CD4-positive, alpha-beta memory T cell (primary cell): ENCODE measurements at places on chromosomes 1 and 21. TPM values are rescaled to one million over a fixed set of nuclear protein-coding genes. Genes with fewer than 3 reads are reported as not detected.

LRRC3 gene
- 0.61 TPM for polyA plus RNA-seq

DYNLT5 gene
- not detected for polyA plus RNA-seq

RC3H1 gene
- polyA plus RNA-seq, result 4.8 TPM

KRTAP19-2 gene
- not detected for polyA plus RNA-seq

ABL2 gene
- 1.2 TPM for polyA plus RNA-seq

ABCG1 gene
- polyA plus RNA-seq, result 17.0 TPM

PRR9 gene
- polyA plus RNA-seq, result not detected

TSSK3 gene
- not detected for polyA plus RNA-seq

MANEAL gene
- 1.3 TPM for polyA plus RNA-seq

- no peak overlapping the region for H3K4me3 ChIP-seq
- H3K27ac ChIP-seq, result no peak overlapping the region
- H3K27me3 ChIP-seq, result no peaks in the 10 kb centered on the region
- H3K4me1 ChIP-seq, result no peaks in the 10 kb centered on the region
- peaks cover 47% of the 10 kb centered on the region for H3K36me3 ChIP-seq
These were observed 19.7 kb downstream of the COG2 start for GRCh38 chr1:230661976-230662375.

GRCh38 chr1:27787895-27788294, 14.9 kb downstream of the STX12 start:
- no peak overlapping the region for H3K4me3 ChIP-seq
- H3K27ac ChIP-seq, result no peak overlapping the region
- H3K4me1 ChIP-seq, result peaks cover 12% of the 10 kb centered on the region
- H3K36me3 ChIP-seq, result peaks cover 21% of the 10 kb centered on the region
- DNase-seq, result no peak

GRCh38 chr1:204337583-204337982, 22.1 kb downstream of the PLEKHA6 start:
- no peak overlapping the region for H3K4me3 ChIP-seq
- no peak for DNase-seq
- no peaks in the 10 kb centered on the region for H3K4me1 ChIP-seq
- H3K27ac ChIP-seq, result no peak overlapping the region
- no peaks in the 10 kb centered on the region for H3K36me3 ChIP-seq

GRCh38 chr1:97853221-97853620, 67.6 kb downstream of the DPYD start:
- peaks cover 6% of the 10 kb centered on the region for H3K36me3 ChIP-seq
- no peaks in the 10 kb centered on the region for H3K27me3 ChIP-seq
- no peak overlapping the region for H3K4me3 ChIP-seq
- no peak overlapping the region for H3K27ac ChIP-seq

DNA sequence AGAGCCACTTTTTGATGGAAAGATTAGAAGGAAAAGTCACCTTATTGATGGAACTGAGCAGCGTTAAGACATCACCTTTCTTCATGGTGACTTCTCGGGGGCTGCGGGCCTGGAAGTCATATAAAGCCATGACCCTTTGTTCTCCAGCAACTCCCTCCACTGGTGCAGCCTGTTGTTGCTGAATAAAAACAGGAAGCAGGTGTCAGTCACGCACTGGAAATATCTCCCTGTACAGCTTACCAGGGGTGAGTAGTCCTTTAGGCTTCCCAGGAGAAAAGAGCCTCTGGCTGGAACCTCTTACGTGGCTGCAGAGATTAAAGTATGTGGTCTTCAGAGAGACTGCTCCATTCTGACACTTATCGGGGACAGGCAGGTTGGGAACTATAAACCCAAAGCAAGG, 31.9 kb downstream of the SPTA1 start:
- no peak overlapping the region for H3K4me3 ChIP-seq
- no peaks in the 10 kb centered on the region for H3K4me1 ChIP-seq
- no peak for DNase-seq
- no peaks in the 10 kb centered on the region for H3K27me3 ChIP-seq

GRCh38 chr1:227166559-227166958, 151.7 kb downstream of the CDC42BPA start:
- no peak for DNase-seq
- H3K27me3 ChIP-seq, result peaks cover 4% of the 10 kb centered on the region
- H3K4me1 ChIP-seq, result no peaks in the 10 kb centered on the region
- no peak overlapping the region for H3K27ac ChIP-seq

GRCh38 chr1:241457421-241457820, 62.1 kb downstream of the FH start:
- no peaks in the 10 kb centered on the region for H3K4me1 ChIP-seq
- H3K4me3 ChIP-seq, result no peak overlapping the region
- no peaks in the 10 kb centered on the region for H3K36me3 ChIP-seq
- H3K27ac ChIP-seq, result no peak overlapping the region

GRCh38 chr1:214537219-214537618, 14.2 kb downstream of the PTPN14 start:
- H3K27me3 ChIP-seq, result no peaks in the 10 kb centered on the region
- no peak for DNase-seq
- no peaks in the 10 kb centered on the region for H3K4me1 ChIP-seq
- H3K27ac ChIP-seq, result no peak overlapping the region
- H3K4me3 ChIP-seq, result no peak overlapping the region
- no peaks in the 10 kb centered on the region for H3K36me3 ChIP-seq

- no peak overlapping the region for H3K4me3 ChIP-seq
- H3K27me3 ChIP-seq, result no peaks in the 10 kb centered on the region
- H3K27ac ChIP-seq, result no peak overlapping the region
- H3K4me1 ChIP-seq, result peaks cover 5% of the 10 kb centered on the region
- DNase-seq, result no peak
- no peaks in the 10 kb centered on the region for H3K36me3 ChIP-seq
These were observed 3.3 kb upstream of the SKI start for GRCh38 chr1:2224631-2225428.

DNA sequence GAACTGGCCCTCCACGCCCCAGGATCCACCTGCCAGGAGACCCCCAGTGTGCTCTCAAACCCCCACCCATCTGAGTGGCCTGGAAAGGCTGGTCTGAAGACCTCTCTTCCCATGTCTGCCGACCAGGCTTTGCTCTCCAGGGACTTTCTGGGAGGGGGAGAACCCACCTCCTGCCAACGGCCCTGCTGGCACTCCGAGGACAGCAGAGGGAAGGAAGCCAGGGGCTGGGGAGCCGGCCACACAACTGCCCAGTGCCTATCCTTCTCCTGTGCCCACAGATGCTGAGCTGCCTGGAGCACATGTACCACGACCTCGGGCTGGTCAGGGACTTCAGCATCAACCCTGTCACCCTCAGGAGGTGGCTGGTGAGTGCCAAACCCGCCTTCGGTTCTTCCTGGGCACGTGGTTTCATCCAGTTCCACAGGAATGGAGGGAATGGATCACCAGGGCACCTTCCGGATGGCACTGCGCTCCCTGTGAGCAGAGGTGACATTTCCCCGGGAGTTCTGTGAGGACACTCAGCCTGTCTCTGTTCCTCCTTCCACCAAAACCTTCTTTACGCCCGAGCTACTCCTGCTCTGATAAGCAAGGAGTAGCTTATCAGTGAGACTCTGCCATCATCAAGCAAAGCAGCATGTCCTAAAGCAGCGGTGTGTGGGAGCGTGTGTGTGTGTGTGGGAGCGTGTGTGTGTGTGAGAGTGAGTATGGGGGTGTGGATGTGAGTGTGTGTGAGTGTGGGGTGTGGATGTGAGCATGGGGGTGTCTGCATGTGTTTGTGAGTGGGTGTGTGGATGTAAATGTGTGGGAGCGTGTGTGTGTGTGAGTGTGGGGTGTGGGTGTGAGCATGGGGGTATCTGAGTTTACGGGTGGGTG, 105.5 kb downstream of the PDE9A start:
- H3K4me3 ChIP-seq, result no peak overlapping the region
- H3K36me3 ChIP-seq, result no peaks in the 10 kb centered on the region
- no peaks in the 10 kb centered on the region for H3K27me3 ChIP-seq
- H3K4me1 ChIP-seq, result no peaks in the 10 kb centered on the region
- no peak for DNase-seq

DNA sequence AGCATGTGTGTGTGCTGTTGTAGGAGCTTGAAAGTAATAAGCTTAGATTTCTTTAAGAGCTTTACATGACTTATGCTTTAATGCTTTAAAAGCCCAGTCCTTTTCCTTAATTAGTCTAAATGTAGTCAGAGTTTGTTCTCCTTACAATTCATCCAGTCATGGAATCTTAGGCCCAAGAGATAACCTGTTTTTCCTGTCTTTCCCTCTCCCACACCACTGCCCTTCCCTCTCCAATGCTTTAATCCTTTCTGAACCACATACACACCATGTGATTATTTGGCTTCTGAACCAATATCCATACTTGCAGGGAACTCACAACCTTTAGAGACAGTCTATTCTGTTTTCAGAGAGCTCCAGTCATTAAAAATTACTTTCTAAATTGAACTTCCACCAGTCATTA, 37.6 kb downstream of the ALG6 start:
- peaks cover 16% of the 10 kb centered on the region for H3K36me3 ChIP-seq
- H3K4me1 ChIP-seq, result no peaks in the 10 kb centered on the region
- no peaks in the 10 kb centered on the region for H3K27me3 ChIP-seq
- H3K27ac ChIP-seq, result no peak overlapping the region

- peak overlapping the region; percentile 5 for H3K27ac ChIP-seq
- DNase-seq, result no peak
- H3K4me3 ChIP-seq, result no peak overlapping the region
- H3K4me1 ChIP-seq, result peaks cover 78% of the 10 kb centered on the region
- H3K36me3 ChIP-seq, result no peaks in the 10 kb centered on the region
These were observed 250.3 kb upstream of the SGIP1 start for GRCh38 chr1:66283622-66284041.

GRCh38 chr1:212782422-212783154, 9.0 kb downstream of the NSL1 start:
- DNase-seq, result peak; percentile 31
- no peak overlapping the region for H3K4me3 ChIP-seq
- H3K27me3 ChIP-seq, result no peaks in the 10 kb centered on the region
- no peaks in the 10 kb centered on the region for H3K4me1 ChIP-seq
- H3K27ac ChIP-seq, result no peak overlapping the region
